Activated T-helper 1 cell treated with anti-CD3 and anti-CD28 coated beads, Interleukin-12 subunit alpha, Interleukin-12 subunit beta, Interleukin-2, Interleukin-4 antibody, amounts not matched to agents 30 ng/mL and 10 ng/mL and 1 ng/mL, durations not matched to agents 14 hours and 24 hours and 36 hours (primary cell): ENCODE measurements at places on chromosomes 5 and 9. TPM values are rescaled to one million over a fixed set of nuclear protein-coding genes. Genes with fewer than 3 reads are reported as not detected.

Gene NTNG2
- total RNA-seq, result 4.6 and 6.2 TPM in 2 replicates

Gene PTPN3
- total RNA-seq, result 6.6 TPM in 2 replicates

Gene SLC22A5
- 4.3 and 6.2 TPM in 2 replicates for total RNA-seq

Gene GADD45G
- 36.6 and 37.2 TPM in 2 replicates for total RNA-seq

Gene PCDHB12
- not detected in 2 replicates for total RNA-seq

Gene CCL27
- 0.62 TPM in 1 of 2 replicates, not detected in the other for total RNA-seq

Gene PCDHA1
- not detected in 2 replicates for total RNA-seq

Gene SH3RF2
- total RNA-seq, result 0.18 TPM in 1 of 2 replicates, not detected in the other

Gene IL3
- 94.6 and 98.5 TPM in 2 replicates for total RNA-seq

Gene TXNDC8
- total RNA-seq, result not detected in 2 replicates

Gene OBP2B
- total RNA-seq, result not detected in 2 replicates

Gene TTC23L
- not detected in 2 replicates for total RNA-seq

Gene SLC12A2
- 23.9 and 24.8 TPM in 2 replicates for total RNA-seq

Gene SLC27A4
- total RNA-seq, result 41.8 and 43.2 TPM in 2 replicates

Gene RGS7BP
- not detected in 2 replicates for total RNA-seq

Gene PCDH12
- 2.2 TPM in 2 replicates for total RNA-seq

Gene PIP5KL1
- 1.1 and 1.2 TPM in 2 replicates for total RNA-seq

Gene KIAA0825
- total RNA-seq, result 0.36 and 0.47 TPM in 2 replicates

Gene QRFP
- not detected in 2 replicates for total RNA-seq

Gene OGN
- not detected in 2 replicates for total RNA-seq

Gene INSL4
- 0.10 TPM in 1 of 2 replicates, not detected in the other for total RNA-seq

Gene FAM221B
- total RNA-seq, result not detected in 2 replicates

Gene MSX2
- not detected in 2 replicates for total RNA-seq

Gene SLC6A18
- not detected in 2 replicates for total RNA-seq

Gene SH3PXD2B
- total RNA-seq, result 0.26 and 0.32 TPM in 2 replicates

Gene TMEM252
- total RNA-seq, result not detected in 2 replicates

Gene NREP
- 17.6 and 20.7 TPM in 2 replicates for total RNA-seq

Gene ADGRV1
- 0.05 TPM in 2 replicates for total RNA-seq

Gene SPINK4
- total RNA-seq, result not detected in 2 replicates

Gene AQP7
- total RNA-seq, result not detected in 2 replicates

Gene INSYN2B
- not detected in 2 replicates for total RNA-seq

Gene CTSV
- 0.24 and 0.31 TPM in 2 replicates for total RNA-seq

Gene KLF4
- total RNA-seq, result 2.3 and 3.3 TPM in 2 replicates

Gene GPX3
- not detected in 2 replicates for total RNA-seq

Gene PCDHGA2
- total RNA-seq, result 0.08 and 0.17 TPM in 2 replicates

Gene FBXO38
- total RNA-seq, result 64.3 and 80.3 TPM in 2 replicates

Gene NIPSNAP3A
- 8.3 and 9.2 TPM in 2 replicates for total RNA-seq

Gene RAB3C
- not detected in 2 replicates for total RNA-seq

Gene RPP25L
- total RNA-seq, result 37.5 and 40.2 TPM in 2 replicates

Gene HAVCR1
- total RNA-seq, result 2.4 and 2.5 TPM in 2 replicates

Gene SLC36A2
- not detected in 2 replicates for total RNA-seq

Gene CBY3
- 0.66 and 1.0 TPM in 2 replicates for total RNA-seq

Gene TTC39B
- 23.8 and 26.1 TPM in 2 replicates for total RNA-seq

Gene FCN1
- not detected in 2 replicates for total RNA-seq
